ENCODE measurements at places on chromosomes 16 and 17.

- no peak for DNase-seq
These were observed 10.7 kb downstream of the ENGASE start for GRCh38 chr17:79085154-79085920.

- no peak for DNase-seq
These were observed 258.6 kb downstream of the IRX3 start for GRCh38 chr16:54027995-54028394.

DNA sequence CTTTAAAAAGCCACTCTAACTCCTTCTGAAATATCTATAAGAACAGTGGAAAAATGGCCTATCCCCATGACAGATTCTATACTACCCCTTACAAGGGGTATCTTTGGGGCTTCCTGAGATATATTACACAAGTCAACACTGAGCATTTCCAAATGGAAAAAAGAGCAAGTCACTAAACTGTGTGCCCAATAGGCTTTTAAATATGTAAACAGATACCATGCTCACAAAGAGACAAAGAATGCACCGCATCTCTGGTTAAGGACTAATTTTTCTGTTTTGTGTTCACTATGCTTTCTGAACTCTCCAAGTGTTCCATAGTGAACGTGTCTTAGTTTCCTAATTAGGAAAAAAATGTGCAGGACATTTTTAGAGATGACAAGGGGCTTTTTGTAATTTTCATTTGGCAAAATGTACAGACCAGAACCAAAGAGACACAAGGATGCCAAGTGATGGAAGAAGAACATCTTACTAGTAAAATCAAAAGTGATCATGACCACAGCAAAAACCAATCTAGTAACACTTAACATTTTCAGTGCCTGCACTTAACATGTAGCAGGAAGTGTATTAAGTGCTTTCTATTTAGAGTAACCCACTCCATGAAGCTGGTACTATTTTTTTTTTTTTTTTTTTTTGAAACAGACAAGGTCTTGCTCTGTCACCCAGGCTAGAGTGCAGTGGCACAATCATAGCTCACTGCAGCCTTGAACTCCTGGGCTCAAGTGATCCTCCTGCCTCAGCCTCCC, 21.5 kb downstream of the MYH11 start:
- DNase-seq = no peak

DNA sequence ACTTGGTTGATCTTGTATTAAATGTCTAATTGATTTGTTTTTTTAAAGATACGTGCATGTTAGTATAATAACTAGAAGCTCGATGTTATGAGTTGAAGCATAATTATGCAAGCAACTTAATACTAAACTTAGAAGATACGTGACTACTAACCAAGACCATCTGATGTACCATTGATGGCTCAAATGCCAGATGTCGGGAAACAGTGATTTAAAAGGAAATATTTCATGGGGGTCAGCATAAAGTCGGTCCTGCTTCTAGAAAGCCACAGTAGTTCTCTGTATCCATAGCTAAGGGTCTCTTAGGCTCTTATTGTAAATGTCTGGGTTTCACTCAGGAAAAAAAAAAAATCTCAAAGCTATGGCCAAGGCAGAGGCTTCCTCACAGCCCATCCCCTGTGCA, 61.2 kb upstream of the RBFOX1 start:
- DNase-seq = no peak

GRCh38 chr17:28221751-28222414, 97.1 kb upstream of the TMEM97 start:
- DNase-seq = no peak

- no peak for DNase-seq
These were observed 34.4 kb upstream of the ZNF750 start for GRCh38 chr17:82874011-82874835.

DNA sequence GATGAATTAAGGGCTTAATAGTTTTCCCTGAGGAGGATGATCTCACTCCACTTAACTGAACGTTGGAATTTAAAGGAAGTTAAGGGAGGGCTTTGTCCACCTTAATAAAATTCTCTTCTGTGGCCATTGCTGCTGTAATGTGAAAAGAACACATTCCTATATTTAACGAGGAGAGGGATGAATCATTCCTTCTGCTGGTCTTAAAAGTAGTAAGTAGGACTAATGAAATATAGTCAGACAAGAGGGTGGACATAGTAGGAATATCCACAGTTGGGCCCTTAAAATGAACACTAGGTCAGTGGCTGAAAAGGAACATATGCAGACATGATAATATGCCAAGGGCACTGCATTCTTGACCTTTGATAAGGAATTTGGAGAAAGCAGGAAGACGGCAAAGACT, 405.6 kb downstream of the PMP22 start:
- no peak for DNase-seq

DNA sequence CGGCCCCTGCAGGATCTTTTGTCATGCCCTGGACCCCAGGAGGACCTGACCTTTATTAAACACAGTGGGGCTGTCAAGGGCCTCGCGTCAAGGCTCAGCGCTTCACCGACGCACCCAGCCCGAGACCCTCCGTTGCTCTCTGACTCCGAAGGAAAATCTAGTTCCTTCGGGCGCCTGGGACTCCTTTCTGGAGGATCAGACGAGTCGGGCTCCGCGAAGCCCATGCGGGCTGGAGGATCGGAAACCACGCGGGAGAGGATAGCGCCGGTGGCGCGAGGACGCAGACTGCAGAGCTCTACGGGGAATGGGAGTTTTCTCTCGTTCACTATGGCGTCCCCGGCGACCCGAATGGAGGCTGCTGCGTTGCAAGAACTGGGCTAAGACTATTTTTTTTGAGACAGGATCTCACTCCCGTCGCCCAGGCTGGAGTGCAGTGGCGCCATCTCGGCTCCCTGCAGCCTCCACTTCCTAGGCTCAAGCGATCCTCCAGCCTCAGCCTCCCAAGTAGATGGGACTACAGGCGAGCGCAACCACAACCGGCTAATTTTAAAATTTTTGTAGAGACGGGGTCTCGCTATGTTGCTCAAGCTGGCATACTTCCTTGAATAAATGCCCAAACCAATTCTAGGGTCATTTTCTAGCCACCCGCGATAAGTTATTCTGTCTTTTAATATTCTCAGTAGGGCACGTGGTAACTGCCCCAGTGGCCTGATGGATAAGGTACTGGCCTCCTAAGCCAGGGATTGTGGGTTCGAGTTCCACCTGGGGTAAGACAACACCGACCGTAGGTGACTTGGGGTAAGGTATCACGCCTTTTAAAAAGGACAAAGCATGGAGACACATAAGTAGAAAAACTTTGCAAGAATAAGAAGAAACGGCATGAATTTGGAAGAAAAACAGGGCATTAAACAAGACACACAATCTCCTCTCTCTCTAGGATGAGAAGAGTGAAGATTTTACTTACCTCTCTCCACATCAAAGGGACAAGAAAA, 5.5 kb downstream of the OR1F1 start:
- no peak for DNase-seq

DNA sequence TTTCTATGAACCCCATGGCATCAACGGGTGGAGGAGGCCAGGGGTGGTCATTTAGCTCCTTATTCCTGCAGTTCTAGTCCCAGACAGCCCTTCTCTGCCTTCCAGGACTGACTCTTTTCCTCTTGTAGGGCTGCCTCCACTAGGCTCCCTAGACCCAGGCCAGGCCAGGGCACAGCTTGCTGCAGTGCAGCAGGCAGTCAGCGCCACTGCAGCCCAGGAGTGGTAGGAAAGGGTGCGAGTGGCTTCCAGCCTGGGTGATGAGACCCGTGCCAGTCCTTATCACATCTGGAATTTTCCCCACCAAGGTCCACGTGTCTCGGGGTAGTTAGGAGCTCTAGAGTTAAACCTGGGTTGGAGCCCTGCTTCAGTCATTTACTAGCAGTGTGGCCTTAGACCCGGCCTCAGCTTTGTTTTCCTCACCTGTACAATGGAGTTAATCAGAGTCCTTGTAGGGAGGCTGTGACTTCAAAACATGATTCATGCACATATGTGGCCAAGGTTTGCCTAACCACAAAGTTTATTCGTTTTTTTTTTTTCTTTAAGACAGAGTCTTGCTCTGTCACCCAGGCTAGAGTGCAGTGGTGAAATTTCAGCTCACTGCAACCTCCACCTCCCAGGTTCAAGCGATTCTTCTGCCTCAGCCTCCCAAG, 4.7 kb downstream of the SLC5A11 start:
- DNase-seq = peak; percentile 44

DNA sequence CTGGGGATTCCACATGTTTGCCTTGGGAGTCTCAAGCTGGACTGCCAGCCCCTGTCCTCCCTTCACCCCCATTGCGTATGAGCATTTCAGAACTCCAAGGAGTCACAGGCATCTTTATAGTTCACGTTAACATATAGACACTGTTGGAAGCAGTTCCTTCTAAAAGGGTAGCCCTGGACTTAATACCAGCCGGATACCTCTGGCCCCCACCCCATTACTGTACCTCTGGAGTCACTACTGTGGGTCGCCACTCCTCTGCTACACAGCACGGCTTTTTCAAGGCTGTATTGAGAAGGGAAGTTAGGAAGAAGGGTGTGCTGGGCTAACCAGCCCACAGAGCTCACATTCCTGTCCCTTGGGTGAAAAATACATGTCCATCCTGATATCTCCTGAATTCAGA, 28.9 kb downstream of the CDRT15 start:
- no peak for DNase-seq

DNA sequence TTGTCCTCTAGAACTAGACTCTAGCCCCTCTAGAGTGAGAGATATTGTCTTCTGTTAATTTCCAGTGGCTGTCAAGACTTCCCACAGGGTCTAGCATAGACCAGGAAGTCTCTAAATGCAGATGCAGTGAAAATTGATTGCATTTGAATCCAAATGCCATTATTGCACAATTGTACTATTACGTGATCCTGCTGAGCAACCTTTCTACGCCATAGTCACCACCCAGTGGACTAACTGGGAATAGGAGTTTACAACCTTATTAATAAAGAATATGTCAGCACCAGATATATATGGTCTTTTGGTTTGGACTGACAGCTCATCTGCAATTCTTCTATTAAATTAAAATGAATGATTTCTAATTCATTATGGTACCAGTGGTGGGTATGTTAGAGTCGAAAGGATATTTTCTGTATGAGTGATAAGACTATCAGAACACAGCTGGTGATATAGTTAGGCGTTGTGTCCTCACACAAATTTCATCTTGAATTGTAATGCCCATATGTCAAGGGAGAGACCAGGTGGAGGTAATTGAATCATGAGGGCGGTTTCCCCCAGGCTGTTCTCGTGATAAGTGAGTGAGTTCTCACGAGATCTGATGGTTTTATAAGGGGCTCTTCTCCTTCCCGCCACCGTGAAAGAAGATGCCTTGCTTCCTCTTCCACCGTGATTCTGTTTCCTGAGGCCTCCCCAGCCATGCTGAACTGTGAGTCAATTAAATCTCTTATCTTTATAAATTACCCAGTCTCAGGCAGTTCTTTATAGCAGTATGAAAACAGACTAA, 138.9 kb upstream of the CA10 start:
- DNase-seq = no peak

DNA sequence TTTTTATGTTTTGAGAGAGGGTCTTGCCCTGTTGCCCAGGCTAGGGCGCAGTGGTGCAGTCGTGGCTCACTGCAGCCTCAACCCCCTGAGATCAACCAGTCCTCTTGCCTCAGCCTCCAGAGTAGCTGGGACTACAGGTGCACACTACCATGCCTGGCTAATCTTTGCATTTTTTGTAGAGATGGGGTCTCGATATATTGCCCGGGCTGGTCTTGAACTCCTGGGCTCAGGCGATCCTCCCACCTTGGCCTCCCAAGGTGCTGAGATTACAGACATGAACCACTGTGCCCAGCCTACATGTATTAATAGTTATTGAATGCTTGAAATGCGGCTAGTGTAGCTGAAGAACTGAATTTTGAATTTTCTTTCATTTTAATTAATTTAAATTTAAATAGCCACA, 12.2 kb downstream of the C1QTNF1 start:
- no peak for DNase-seq

DNA sequence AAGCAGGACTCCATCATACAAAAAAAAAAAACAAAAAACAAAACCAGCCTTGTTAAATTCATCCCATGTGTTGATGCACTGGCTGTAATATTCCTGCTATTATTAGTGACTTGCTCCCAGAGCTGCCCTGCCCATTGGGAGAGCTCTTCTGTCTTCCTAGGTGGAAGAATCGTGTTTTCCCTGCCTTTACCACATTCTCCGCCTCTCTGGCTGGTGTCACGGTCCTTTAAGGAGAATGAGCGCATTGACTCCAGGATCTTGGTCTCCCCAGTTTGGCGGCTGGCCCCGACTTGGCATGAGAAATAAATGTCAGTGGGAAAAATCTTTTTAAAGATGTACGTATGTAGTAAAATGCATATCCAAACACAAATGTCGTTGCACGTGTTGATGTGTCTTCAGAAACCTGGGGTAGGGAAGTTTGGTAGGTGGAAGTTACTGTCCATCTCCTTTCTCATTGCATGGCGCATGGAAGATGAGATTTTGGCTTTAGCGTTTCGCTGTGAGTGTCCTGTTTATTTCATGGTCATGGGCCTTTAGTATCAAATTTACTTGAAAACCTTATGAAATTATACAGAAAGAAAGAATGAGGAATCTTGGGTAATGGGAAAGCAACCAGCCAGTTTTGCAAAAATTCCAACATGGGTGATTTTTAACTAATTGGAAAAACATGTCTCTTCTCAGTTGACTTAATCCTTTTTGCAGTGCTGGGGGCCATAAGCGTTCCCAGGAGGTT, 15.5 kb downstream of the RMI2 start:
- DNase-seq = no peak

GRCh38 chr17:58870747-58871146, 115.1 kb downstream of the PPM1E start:
- no peak for DNase-seq

- no peak for DNase-seq
These were observed 45.0 kb upstream of the CLEC3A start for GRCh38 chr16:77977339-77977738.

- no peak for DNase-seq
These were observed 194.7 kb downstream of the XYLT1 start for GRCh38 chr16:17276010-17276530.

- DNase-seq = peak; percentile 92
These were observed 17.6 kb downstream of the ZNF213 start for GRCh38 chr16:3152277-3152990.

DNA sequence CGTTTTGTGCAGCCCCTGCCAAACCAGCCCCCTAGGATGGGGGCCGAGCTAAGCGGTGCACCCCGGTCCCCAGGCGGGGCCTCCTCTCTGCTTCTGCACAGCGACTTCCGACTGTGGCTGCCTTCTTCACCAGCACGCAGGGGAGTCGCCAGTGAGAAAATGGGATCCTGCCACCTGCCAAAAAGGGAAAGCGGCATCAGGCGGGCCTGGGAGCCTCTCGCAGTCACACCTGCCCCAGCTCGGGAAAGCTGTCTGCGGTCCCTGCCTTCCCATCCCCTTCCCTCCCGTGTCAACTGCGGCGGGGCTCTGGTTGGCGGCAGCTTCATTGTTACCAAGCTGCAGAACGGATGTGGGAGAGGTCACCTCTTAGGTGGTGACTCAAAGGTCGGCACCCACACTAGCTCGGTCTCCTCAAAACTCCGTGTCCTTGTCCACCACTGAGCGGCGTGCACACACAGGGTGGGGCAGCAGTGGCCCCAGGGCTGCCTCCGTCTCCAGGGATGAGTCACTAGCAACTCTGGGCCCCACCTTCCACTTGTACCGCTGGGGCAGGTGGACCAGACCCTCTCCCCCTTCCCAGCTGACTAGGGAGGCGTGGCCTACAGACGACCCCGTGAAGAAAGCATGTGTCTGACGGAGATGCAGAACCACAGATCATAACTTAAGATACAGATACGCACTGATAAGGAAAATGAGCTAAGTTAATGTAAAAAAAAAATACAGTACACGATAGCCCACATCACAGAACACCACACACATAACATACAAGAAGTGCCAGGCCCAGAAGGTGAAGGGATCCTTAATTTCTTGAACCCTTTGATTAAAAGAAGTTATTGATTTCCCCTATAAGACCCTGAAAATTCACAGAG, 1.5 kb upstream of the PCYT2 start:
- DNase-seq = no peak
